ENCODE measurements at places on chromosomes 4 and X.

GRCh38 chr4:20565075-20565721 lies 135.1 kb upstream of the PACRGL start:
- DNase-seq = no peak

DNA sequence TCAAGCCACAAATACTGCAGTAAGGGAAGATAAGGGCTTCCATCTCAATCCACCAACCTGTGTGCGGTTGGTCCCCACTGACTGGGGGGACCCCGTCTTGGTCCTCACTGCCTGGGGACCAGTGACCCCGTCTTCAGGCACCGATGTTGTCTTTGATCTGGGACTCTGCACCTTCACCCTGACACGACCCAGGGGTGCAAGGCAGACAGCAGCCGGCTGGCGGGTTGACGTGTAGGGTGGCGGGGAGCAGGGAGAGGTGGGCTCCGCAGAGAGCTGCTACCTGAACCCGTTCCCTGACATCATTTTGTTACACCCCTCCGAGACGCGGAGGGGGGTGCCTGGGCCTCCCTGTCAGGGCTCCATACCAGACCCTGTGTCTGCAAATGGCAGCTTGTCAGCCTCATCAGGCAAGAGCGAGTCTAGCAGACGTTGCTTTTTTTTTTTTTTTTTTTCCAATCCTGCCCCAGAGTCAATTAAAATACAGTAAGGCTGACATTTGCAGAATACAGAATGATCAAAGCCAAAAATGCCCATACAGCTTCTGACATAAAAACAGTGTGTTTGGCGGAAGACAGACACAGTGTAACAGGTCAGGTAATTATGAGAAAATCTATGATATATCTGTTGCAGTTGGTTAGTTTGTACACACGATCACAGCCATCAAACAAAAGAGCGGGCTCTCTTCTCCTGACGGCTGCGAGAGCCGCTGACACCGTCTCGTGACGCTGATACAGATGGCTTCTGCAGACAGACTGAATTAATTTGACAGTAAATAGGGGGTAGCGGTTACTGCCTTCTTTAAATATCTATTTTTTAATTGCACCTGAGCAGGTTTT lies 118.6 kb downstream of the CRLF2 start:
- DNase-seq = no peak

GRCh38 chrX:101803451-101803850 lies 128.4 kb downstream of the ZMAT1 start:
- no peak for DNase-seq

DNA sequence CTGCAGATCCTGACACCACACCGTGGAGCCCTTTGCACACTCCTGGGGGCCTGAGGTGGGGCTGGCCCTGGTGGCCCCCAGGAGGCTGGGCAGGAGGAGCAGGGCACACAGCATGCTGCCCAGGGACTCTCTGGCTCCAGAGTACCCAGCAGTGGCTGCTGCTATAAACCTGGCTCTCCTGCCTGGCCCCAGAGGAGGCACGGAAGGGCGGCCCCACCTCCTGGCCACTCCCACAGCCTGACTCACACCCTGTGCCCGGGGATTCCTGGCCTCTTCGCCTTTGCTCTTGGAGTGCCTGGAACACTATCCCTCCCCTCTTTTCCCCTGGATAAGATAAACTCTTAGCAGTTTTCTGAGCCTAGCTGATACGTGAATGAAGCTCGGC lies at the start of gene PSAPL1:
Gene PSAPL1 (minus strand): TSS at position 165 of the 385 bp plus-strand sequence. CDS start 51 bp downstream, at position 114.
- peak; percentile 66 for DNase-seq

DNA sequence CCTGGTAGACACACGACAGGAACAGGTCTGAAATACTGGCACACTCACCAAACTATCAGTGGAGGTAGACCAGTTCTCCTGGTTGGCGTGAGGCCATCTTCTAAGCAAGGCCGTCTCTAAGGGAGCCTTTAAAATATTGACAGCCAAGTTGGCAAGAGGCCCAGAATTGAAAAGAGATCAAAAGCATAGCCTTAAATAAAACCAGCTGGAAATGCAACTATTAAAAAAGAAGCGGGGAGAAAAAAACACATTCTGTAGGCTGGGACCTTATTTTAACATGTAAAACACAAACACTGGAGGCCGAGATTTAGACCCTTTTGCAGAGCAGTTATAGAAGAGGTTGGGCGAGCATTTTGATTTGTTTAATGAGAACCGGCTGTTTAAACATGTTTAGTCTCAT lies 233.0 kb upstream of the CLNK start:
- no peak for DNase-seq
